ENCODE measurements at places on chromosomes 2 and 18.

DNA sequence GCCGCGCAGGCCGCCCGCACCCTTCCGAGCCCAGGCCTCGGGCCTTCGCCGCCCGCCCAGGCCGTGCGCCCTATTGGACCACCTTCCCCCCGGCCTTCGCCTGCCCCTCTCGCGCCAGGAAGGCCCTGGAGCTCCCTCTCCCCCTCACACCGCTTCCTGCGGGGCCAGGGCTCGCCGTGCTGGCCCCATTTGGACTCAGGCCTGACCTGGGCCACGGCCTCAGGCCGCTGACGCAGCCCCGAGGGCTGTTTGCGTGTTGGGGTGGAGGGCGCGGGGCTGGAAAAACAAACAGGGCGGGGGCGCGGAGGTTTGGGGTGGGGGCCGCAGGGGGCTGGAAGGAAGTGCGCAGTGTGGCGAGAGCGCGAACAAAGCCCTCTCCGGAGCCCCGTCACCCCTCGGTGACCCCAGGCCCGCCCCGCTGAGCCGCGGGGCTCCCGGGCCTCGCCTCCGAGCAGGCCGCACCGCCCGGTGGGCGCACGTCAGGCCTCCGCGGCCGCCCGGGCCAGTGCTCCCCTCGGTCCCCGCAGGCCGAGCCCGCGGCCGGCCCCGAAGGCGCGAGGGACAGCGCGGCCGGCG, 12.3 kb upstream of the SIX3 start:
- no peak for DNase-seq

- DNase-seq = no peak
Observed at GRCh38 chr18:12296457-12296856, 11.6 kb upstream of the TUBB6 start.

DNA sequence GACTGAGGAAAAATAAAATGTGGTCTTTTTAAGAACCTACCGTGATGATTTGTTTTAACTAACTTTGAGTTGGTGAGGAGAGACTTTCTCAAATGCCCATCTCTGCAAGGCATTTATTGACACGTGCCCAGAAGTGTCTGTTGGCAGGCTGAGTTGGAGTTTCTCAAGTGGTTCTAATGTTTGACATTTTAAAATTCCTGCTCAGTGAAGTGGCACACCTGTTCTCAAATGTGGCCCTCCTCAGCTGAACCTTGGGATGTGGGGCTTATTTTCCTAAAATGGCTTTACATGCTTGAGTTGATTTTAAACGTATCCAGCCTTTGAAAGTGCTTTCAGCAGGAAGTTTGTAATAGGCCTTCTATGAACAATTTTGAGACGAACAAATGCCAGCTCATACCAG, 876 bp upstream of the CAVIN2 start:
- DNase-seq = no peak

DNA sequence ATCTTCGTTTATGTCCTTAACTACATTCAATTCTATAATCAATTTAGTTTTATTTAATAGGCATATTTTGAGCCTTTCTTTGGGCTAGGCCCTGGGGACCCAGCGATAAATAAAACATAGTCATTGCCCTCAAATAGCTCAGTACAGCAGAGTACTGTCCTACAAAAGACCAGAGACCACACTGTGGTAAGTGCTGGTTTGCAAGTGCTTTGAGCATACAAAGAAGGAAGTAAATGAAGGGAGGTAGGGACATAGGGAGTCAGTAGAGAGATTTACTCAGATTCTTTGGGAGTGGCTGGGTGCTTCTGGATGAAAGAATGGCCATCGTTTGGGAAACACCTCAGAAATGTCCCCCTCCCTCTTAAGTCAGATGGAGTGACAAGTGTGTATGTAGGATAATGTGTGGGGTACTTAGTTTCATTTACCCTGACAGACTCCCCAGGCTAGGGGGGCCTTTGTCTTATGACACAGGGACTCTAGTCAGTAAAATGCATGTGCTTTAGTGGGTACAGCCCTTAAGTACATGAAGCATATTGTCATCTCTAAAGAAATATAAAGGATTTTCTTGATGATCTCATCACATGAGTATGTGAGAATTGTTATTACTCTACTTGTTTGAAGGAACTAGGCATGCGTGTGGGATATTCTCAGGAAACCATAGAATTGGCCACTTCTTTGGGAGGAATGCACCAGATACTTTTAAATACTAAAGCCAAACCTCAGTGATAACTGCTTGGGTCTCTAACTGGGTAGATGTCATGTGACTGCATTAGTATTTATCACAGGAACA, 35.1 kb downstream of the MAPRE2 start:
- DNase-seq = no peak

DNA sequence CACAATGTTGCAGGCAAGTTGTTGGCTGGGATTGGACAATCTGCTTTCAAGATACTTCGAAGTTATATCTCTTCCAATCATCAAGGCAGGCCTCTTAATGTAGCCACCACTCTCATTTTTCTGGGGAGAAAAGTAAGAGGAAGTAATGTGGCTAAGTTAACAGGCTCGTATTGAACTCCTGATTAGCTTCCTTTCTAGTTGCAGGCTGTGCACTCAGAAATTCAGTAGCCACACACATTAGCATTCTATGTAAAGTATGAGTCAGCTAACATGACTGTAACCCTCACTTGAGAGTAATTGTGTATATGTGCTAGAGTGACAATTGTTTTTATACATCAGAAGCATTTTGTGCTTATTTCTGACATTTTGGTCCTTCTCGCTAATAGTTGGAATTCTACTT, 3.3 kb downstream of the TWSG1 start:
- no peak for DNase-seq
